ENCODE measurements at places on chromosomes 13 and 19.

- DNase-seq = no peak
Measured at GRCh38 chr13:93001866-93002461, 224.6 kb upstream of the GPC6 start.

DNA sequence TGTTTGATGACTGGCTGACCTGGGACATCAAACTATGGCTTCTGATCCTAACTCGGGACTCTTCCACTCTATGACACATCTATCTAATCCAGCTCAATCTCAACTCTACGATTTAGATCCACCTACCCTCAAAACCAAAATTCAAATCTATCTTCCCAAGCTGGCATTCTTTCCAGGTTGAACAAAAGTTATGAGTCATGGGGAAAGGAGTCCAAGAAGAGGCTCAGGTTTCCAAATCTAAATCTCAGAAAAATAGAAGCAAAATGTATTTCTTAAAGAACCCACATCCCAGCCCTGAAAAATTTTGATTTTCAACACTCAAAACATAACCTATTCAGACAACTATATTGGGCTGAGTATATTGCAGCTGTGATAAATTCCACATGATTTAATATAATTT lies 143.9 kb upstream of the IPO5 start:
- DNase-seq = no peak

DNA sequence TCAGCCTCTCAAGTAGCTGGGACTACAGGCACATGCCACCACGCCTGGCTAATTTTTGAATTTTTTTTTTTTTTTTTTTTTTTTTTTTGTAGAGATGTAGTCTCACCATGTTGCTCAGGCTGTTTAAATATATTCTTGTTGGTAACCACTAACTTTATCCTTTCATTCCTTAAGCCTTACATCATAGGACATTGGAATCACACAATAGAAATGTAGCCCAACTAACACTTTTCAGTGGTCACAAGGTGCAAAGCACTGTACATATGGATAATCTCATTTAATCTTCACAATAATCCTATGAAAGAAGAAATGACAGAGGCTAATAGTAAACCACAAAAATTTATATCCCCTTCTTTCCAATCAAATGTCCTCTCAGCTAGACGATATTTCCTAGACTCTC lies 417.8 kb upstream of the DACH1 start:
- no peak for DNase-seq

GRCh38 chr13:92657565-92657964 lies 569.0 kb upstream of the GPC6 start:
- no peak for DNase-seq

- DNase-seq = no peak
Measured at GRCh38 chr13:58907347-58907746, 1256.4 kb downstream of the DIAPH3 start.

DNA sequence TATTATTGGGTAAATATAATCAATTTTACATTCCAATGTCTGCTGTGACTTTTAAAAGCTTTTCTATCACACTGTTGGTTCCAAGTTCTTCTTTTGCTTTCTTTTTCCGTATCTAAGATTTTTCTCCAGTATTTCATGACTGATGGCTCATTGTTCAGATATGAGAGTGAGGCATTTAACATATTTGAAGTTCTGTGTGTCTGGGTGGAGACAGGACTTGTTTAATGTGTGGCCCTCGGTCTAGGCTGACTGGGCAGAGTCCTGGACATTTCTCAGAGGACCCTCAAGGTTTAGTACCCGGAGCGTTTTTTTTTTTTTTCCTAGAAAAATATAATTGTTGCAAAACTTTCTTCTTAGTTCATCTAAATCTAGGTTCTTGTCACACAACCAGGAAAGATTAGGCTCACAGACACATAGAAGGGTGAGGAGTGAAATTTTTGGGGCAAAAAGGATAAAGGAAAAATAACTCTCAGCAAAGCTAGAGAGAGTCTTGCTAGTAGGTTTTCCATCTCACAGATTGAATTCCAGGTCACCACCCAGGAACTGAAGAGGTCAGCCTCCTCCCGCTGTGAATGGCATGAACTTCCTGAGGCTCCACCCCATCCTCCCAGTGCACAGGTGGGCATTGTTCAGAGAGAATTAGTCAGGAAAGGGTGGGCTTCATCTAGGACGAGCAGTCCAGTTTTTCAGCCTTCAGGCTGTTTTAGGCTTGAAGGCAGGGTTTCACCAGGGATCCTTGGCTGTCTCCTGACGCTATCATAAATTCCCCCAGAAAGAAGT lies 1002.4 kb upstream of the PCDH9 start:
- DNase-seq = no peak

- DNase-seq = no peak
Measured at GRCh38 chr13:96342852-96343465, 253.1 kb downstream of the HS6ST3 start.

- DNase-seq = no peak
Measured at GRCh38 chr19:1524287-1524971, 552 bp downstream of the PLK5 start.
